HL-60 (cell line): ENCODE measurements at places on chromosomes 4 and X.

DNA sequence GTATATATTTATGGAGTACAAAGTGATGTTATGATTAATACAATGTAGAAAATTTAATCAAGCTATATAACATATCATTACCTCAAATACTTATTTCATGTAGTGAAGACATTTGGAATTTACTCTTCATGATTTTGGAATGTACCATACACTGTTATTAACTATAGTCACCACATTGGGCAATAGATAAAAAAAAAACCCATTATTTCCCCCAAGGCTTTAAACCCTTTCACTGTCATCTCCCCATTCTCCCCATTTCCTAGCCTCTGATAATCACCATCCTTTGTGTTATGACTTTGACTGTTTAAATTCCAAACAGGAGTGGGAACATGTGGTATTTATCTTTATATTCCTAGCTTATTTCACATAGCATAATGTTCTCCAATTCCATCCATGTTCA lies 2189.1 kb upstream of the AGA start:
- no peak for DNase-seq

GRCh38 chr4:116143198-116143597 lies 942.2 kb downstream of the TRAM1L1 start:
- DNase-seq, result no peak

DNA sequence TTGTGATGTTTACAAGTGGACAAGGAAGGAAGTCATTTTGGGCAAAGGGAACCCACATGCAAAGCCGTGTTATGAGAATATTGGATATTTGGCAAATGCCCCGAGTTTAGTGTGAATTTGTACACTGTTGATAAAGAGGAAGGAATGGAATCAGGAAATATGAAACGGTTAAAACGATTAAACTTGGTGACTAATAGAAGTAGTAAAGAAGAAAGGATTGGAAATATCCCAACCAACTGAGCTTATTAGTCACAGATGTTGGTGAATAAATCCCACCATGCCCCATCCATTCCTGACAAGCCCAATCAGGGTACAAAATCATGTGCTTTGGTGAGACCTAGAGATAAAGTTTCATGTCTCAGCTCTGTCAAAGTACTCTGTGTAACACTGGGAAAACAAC lies 22.0 kb downstream of the ARHGAP24 start:
- DNase-seq, result no peak

GRCh38 chrX:108298165-108298602 lies 140.0 kb downstream of the COL4A6 start:
- no peak for DNase-seq

DNA sequence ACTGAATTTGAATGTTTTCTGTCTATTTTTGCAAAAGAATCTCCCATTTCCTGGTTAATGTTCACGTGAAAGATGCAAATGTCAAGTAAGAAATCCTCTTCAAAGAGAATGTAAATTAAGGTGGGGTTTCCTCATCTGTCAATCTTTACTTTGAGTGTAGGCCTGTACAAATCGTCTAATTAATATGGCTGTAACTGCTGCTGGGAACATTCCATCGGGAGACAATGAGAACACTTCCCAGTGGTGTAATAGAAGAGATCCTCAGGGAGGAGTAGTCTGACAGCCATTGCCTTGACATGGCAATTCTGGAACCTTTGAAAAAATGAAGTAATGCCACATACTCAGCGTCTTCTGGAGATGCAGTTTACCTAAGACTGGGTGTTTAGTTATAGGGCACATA lies 3.7 kb downstream of the EREG start:
- DNase-seq, result no peak

DNA sequence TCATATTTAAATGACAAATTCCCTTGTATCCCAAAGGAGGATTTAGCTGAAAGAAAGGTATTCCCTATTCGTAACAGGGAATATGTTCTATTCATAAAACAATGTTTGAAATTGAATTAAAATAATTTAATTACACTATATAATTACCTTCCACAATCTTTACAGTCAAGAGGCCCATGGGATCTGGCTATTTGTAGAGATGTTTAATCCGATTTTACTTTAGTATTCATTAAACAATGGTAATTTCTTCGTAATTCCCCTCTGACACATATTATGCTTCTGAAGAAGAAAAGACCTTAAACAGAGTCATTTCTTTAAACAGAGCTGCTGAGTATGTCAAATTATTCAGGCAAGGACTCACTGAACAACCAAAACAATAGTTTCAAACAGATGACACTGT lies 98.8 kb downstream of the MAGEC1 start:
- DNase-seq, result no peak

GRCh38 chrX:30521440-30522182 lies 56.0 kb downstream of the TASL start:
- no peak for DNase-seq

- DNase-seq, result no peak
Observed at GRCh38 chrX:31653422-31653821, 581.6 kb upstream of the FTHL17 start.

DNA sequence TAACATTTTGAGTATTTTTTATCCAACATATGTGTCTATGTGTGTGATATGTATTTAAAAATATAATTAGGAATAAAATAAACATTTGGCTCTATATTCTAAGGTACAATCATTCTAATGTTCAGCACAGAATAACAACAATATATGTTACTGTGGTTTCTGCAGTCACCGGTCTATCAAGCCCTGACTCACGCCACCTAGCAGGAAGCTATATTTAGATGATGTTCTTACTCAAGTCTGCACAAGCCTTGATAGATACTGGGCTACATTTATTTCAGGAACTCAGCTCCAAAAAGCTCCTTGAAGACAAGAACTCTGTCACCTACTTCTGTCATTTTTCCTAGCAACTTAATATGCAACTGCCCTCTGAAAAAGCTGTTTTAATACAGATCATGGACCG lies 152.0 kb upstream of the FTHL17 start:
- DNase-seq, result no peak

- DNase-seq, result no peak
Observed at GRCh38 chr4:28010577-28011240, 1150.1 kb downstream of the STIM2 start.

DNA sequence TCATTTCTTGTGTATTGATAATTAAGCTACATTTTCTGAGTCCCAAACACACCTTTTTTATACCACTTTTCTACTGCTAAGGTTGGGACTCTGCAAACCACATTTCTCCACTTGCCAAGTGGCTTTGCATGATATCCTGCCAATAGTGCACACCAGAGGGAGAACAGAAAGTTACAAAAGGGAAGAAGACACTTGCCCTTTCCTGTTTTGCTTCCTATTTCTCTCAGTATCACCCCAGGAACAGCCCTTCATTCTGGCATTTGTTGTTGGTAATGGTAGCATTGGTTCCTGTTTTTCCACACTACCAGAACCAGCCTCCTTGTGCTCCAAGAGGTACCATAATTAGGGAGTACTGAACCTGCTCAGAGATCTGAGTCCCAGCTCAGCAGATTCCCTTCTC lies 87.1 kb downstream of the HDX start:
- DNase-seq, result peak; percentile 5

- no peak for DNase-seq
Observed at GRCh38 chr4:17448689-17449088, 63.2 kb downstream of the QDPR start.

GRCh38 chrX:65900850-65901844 lies 138.7 kb downstream of the VSIG4 start:
- DNase-seq, result no peak

DNA sequence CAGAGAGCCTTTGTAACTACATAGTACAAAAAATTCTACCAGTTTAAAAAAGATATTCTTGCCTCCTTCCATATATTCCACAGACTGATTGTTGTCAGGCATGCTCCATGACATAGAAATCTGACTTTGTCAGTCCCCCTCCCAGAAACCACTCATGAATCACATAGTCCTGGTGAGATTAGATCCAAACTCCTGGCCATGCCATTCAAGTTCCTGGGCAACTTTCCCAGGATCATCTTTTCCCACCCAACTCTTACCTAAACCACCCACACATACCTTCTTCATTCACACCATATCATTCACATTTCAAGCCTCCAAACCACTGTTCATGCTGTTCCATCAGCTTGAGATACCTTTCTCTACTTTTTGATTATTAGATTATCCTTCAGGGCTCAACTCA lies 46.4 kb downstream of the SLC16A2 start:
- no peak for DNase-seq

DNA sequence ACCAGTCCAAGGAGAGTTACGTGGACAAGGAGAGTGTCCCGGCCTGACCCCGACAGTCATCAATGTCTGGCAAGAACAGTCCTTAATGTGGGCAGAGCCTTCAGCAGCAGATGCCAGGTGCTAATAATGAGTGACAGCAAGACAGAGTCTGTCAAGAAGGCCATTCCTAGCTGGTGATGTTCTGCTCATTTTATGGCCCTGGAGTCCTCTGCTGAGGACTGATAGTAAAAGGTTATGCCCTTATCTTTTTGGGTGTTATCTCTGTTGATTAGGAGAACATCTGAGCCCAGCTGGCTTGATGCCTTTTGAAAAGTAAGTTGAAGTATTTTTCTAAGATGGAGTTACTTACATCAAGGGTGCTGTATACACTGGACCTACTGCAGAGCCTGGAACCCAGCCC lies 67.3 kb downstream of the SLC34A2 start:
- DNase-seq, result no peak

DNA sequence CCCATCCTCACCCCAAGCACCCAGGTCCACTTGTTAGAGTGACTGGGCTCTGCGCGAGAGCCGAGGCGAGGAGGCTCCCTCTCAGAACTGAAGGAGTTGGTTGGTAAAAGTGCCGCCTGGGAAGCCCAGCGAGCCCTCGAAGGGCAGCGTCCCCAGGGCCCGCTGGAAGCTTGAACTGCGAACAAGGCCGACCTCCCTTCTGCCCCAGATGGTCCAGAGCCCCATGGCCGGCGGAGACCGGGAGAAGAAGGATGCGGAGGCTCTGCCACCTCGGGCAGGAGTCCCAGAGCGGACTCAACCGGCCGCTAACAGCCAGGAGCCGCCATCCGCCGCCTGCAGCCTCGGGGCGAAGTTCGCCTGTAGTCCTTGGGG lies 116.3 kb upstream of the TEX13C start:
- no peak for DNase-seq

- no peak for DNase-seq
Observed at GRCh38 chr4:10571909-10572308, 112.7 kb downstream of the CLNK start.

DNA sequence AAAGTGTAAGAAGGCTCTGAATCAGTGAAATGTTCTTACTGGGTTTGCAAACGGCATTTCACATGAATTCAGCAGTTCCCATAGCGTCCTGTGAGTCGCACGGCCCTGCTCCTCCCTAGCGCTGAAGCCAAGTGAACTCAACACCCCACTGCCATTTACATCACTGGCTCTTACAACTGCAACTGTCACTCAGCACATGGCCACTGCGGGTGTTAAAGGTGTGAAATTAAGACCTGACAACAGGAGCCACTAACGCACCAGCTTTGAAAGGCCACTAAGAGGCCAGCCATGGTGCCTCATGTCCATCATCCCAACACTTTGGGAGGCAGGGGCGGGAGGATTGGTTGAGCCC lies 31.7 kb downstream of the RNF212 start:
- no peak for DNase-seq

DNA sequence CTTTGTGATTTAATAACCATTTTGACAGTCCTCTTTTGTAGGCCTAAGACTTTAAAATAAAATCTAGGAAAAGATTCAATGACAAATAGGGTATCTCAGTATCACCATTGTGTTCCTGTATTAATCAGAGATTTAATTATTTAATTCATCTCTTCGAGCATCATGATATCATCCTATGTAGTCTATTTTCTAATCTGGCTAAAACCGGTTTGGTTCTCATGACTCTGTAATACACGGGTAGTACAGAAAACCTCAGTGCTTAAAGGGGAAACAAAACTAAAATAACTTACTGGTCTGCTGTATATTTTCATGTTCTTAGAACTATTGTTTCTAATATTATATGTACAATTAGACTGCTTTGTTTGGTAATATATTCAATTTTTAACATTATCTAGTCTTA lies 23.7 kb upstream of the FBXW7 start:
- DNase-seq, result no peak

DNA sequence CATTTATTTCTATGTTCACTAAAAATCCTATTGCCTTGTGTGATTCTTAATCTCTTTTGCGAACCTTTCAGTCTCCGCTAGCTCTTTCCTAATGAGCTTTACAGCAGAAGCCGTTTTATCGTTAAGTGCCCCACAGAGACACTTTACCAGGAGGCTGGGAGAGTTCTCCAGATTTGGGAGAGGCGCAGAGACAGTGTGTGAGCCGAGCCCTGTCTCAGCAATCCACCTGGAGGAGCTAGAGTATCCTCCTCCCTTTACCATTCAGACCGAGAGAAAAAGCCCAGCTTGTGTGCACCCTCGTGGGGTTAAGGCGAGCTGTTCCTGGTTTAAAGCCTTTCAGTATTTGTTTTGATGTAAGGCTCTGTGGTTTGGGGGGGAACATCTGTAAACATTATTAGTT lies 54.9 kb upstream of the MTM1 start:
- no peak for DNase-seq

DNA sequence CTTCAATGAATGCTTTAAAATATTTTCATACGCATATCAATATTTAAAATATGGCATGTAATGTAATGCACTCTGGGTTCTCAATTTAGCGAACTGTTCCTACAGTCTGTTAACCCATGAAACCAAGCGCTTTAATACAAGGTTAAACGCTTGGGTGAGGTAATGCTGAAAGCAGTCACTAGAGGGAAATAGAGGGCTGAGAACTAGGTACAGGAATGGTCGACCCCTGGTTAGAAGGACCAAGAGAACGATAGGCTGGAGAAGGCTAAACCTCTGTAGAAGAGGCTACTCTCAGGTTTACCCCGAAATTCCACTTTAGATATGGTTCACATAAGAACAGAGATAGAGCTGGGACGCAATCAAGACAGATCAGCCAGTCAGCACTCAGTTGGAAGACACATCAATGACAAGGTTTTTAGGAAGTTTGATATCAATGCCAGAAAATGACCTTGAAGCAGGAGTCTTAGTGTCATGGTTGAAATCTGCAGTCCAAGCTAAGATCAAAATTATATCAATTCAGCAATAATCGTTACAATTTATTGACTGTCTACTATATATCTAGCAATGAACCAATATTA lies 26.9 kb downstream of the ARSJ start:
- DNase-seq, result no peak

DNA sequence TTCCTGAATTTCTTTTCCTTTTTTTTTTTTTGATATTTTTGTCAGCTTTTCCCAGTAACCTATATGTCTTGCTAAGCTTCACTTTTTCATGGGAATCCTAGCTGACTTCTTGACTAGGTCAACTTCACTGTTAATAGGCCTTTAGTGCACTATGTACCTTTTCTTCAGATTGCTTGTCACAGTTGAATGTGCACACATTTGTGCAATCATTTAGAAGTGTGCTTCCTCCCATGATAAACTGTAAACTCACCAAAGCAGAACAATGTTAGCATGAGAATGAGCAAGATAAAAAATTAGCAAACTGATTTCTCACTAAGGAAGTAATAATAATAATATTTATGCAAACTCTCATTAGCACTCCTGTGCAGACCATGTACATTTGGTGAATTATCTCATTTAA lies 173.2 kb downstream of the PABPC4L start:
- DNase-seq, result no peak

- no peak for DNase-seq
Observed at GRCh38 chr4:138178566-138178965, 63.6 kb downstream of the SLC7A11 start.

- no peak for DNase-seq
Observed at GRCh38 chr4:110988722-110989121, 365.8 kb upstream of the PITX2 start.
